CD8-positive, alpha-beta T cell (primary cell): ENCODE measurements at places on chromosomes 16 and 17. TPM values are rescaled to one million over a fixed set of nuclear protein-coding genes. Genes with fewer than 3 reads are reported as not detected.

Gene TM4SF5
- not detected for total RNA-seq

Gene CBFA2T3
- 0.11 TPM for total RNA-seq

Gene PIPOX
- total RNA-seq = 5.6 TPM

Gene IRF8
- total RNA-seq = 23.0 TPM

Gene MYL4
- total RNA-seq = not detected

Gene MED31
- 25.6 TPM for total RNA-seq

Gene RRAD
- total RNA-seq = 0.76 TPM

DNA sequence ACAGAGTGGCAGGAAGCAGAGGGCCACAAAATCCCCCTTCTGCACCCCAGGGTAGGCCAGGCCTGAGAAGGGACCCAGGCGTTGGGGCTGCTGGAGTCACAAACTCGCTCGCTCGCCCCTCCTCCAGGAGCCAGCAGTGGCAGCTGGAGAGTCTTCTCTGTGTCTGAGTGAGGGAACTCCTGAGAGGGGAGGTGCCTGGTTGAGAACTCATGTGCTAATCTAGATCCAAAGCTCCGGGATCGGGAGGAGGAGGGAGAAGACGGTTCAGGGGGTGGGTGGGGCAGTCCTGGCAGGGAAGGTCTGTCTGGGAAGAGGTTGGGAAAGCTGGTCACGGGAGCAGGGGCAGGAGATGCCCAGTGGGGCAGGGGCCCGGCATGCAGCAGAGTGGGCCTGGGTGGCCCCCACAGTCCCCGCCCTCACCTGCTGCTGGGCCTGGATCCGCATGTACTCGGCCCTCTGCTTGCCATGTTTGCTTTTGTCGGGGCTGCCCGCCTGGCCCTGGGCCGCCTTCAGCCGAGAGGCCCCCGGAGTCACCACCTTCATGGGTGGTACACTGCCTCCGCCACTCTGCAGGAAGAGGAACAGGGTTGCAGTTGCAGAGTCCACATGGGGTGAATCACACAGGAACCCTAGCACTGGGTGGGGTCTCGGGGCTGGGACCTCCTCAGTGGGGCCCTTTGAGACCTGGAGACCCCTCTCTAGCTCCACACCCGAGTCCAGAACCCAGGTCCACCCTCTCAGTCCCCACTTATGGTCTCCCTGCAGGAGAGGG, 62.2 kb downstream of the SRCIN1 start:
- no peak for DNase-seq

DNA sequence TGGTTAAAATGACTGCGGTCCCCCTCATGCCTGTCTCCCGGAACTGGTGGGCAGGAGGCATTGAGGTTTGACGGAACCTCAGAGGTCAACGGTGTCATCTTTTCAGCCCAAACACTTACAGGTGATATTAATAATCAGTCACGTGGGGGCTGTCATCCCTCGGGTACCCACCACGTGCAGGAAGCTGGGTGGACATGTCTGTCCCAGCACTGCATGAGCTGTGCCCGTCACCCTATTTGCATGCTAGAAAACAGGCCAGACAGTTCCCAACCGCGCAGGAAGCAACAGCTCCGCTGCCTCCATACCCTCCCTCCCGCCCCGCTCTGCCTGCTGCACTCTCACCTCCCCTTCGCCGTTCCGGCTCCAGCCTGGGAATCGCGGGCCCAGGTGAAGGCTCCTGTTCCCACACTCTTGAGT, 1.4 kb downstream of the SYNGR3 start:
- no peak for DNase-seq

GRCh38 chr16:1771188-1771863, at the start of gene NME3:
Gene NME3, minus strand, starts transcription at chr16:1771543. Its CDS starts 9 bp downstream, at chr16:1771534.
- peak; percentile 77 for DNase-seq

GRCh38 chr17:62760945-62761267, 47.2 kb downstream of the MARCHF10 start:
- DNase-seq = no peak

DNA sequence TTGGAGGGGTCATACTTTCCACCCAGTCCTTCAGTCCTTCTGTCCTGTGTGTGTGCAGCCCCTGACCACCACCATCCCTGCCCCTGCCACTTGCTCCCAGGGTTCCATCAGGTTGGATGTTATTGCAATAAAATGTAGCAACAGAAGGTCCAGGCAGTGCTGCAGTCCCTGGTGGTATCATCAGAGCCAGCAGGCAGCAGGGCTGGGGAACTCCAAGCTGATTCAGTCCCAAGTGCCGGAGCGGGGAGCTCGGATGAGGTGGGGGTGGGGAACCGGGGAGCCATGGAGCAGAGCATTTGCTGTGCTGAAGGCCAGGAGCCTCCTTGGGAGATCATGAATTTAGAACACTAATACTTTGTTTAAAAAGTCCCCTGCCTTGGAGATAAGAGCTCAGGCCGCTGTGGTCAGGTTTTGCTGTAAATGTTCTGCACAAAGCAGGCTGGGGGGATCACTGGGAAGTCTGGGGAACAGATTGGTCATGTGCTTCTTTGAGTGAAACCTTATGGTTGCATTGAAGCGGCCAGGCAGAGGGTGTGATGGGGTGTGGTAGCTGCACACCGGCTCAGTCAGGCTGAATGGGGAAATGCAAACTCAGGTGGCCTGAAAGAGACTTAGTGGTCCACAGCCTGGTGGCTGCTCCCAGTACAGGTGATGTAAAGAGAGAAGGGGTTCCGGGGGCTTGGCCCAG, 225.9 kb downstream of the SEC14L1 start:
- DNase-seq = no peak

DNA sequence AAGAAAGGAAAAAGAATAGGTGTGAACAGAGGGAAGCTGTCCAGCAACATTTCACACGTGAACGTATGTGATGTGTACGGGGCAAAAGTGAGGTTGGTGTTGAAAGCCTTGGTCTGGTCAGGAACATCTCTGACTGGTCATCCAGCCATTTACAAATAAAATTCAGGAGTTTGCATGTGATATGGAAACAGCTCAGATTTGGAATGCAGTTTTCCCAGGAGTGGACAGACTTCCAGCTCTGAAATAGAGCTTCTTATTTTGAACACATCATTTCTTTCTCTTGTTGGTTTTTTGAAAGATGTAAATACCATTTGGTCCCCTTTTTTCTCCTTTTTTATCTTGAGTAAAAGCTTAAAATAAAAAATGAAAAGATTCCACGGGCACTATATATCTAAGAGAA, 566.2 kb upstream of the ZFHX3 start:
- DNase-seq = no peak

DNA sequence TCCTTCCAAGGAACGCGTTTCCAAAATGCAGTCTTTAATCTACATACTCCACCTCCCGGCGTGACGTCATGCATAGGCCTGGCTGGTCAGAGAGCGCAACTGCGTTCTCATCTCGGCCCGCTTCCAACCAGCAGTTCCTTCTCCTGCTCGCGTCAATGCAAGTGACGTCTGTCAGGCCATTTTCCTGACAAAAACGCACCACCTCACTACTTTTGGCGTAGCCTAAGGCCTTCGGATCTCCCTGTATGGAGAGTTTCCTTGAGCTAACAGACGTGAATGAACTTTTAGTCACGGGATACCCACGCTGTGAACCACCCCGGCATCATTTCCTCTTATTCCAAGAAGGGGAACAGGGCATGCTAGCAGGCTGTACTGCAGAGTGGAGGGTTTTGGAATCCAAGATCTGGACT, 25.0 kb downstream of the TEX14 start:
- DNase-seq = peak; percentile 35

- DNase-seq = no peak
Measured at GRCh38 chr17:6232732-6233101, 162.5 kb downstream of the WSCD1 start.

DNA sequence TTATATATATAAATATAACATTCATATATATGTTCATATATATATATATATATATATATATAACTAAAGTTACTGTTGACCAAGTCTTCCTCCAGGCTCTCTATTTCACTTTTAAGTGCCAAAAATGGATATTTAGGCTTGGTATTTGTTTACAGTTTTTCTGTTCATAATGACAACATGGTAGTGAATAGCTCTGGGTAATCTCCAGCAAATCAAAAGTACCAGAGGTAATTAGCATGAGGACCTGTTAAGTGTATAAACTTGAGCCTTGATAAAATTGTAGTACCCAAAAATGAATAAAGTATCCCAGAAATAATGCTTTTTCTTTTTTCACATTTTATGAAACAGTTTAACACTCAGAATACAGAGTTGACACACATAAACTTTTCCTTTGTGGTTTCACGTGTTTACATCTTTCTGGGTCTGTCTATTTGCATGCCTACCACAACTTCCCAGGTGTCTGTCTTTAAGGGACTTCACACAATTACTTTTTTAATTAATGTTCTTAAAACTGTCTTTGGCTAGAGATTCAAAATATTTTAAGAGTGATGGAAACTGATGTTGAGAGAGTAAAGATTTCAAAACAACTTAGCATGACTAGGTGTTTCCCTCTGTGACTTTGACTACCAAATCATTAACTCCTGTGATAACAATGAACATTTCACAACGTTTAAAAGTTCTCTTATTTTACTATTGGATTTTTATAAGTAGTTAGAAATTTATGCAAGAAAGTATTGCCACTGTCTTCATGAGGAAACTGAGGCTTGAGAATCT, 47.9 kb downstream of the RABEP1 start:
- no peak for DNase-seq

DNA sequence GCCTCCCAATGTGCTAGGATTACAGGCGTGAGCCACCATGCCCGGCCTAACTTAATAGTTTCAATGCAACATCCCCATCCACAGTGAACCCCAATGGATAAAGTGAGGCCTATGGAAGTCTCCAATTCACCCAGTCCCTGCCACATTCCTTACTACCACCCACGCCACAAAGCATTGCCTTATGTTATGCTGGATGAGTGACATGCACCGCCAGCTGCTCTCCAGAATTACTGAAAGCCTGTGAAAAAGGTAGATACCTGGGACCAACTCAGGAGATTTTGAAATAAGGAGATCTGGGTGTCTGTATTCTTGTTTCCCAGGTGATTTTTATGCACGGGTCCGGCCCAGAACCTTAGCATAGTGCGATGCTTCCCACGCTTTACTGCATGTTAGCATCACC, 16.9 kb upstream of the GAS7 start:
- DNase-seq = no peak

DNA sequence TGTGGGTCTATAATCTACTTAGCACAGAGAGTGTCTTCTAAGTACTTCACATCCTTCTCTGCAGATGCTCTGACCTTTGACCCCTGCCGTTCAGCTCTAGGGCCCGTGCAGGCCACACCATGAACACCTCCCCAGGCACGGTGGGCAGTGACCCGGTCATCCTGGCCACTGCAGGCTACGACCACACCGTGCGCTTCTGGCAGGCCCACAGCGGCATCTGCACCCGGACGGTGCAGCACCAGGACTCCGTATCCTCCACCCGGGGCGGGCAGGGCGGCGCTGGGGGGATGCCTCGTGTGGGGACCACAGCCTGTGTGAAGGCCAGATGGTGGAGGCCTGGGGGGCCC, 686 bp downstream of the MLST8 start:
- no peak for DNase-seq

GRCh38 chr17:1762901-1763898, 1.3 kb downstream of the SERPINF1 start:
- peak; percentile 31 for DNase-seq
